Activated CD8-positive, alpha-beta memory T cell treated with anti-CD3 and anti-CD28 coated beads, Interleukin-2, amount 50 U/mL, for 4 hours (primary cell): ENCODE measurements at places on chromosomes 7 and 10.

- no peak for DNase-seq
These were observed 58.5 kb downstream of the PHYHIPL start for GRCh38 chr10:59234816-59235429.

- DNase-seq, result no peak
These were observed 52.5 kb upstream of the MACC1 start for GRCh38 chr7:20269726-20270125.

- no peak for DNase-seq
These were observed 458.1 kb downstream of the RPS24 start for GRCh38 chr10:78491812-78492211.

GRCh38 chr7:24284699-24285506 lies 913 bp downstream of the NPY start:
- DNase-seq, result no peak

DNA sequence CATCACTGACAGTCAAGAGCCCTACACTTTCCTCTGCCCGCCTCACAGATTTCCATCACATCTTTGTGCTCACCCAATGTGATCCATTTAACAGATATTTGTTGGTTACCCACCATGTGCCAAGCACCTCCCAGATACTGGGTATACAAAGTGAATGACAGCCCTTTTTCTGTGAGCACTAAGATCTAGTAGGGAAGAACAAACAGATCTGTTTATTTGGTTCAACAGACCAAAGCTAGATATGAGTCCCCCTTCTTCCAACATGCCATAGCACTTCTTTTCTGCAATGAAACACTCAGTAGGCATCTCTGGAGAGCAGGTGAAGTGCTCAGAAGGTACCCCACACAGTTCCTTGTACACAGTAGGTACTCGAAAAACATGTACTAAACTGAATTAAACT lies 101.4 kb downstream of the HIPK2 start:
- no peak for DNase-seq

- no peak for DNase-seq
These were observed 528.1 kb downstream of the KCNMA1 start for GRCh38 chr10:77109351-77109994.

GRCh38 chr10:123061865-123062264 lies 53.1 kb downstream of the ACADSB start:
- no peak for DNase-seq

DNA sequence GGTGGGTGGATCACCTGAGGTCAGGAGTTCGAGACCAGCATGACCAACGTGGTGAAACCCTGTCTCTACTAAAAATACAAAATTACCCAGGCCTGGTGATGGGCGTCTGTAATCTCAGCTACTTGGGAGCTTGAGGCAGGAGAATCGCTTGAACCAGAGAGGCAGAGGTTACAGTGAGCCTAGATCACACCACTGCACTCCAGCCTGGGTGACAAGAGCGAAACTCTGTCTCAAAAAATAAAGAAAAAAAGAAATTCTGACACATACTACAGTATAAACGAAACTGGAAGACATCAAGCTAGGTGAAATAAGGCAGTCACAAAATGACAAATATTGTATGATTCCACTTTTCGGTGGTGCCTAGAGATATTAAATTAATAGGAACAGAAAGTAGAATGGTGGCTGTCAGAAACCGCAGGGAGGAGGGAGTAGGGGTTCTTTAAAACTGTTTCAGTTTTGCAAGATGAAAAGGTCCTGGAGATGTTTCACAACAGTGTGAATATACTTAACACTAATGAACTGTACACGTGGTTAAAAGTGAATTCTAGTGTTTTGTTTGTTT lies 23.2 kb downstream of the PILRA start:
- DNase-seq, result no peak

- DNase-seq, result no peak
These were observed 349.5 kb upstream of the NFE2L3 start for GRCh38 chr7:25802473-25802872.

- no peak for DNase-seq
These were observed 31.2 kb downstream of the MYL10 start for GRCh38 chr7:101597941-101598340.
